ENCODE measurements at places on chromosomes 6 and 20.

DNA sequence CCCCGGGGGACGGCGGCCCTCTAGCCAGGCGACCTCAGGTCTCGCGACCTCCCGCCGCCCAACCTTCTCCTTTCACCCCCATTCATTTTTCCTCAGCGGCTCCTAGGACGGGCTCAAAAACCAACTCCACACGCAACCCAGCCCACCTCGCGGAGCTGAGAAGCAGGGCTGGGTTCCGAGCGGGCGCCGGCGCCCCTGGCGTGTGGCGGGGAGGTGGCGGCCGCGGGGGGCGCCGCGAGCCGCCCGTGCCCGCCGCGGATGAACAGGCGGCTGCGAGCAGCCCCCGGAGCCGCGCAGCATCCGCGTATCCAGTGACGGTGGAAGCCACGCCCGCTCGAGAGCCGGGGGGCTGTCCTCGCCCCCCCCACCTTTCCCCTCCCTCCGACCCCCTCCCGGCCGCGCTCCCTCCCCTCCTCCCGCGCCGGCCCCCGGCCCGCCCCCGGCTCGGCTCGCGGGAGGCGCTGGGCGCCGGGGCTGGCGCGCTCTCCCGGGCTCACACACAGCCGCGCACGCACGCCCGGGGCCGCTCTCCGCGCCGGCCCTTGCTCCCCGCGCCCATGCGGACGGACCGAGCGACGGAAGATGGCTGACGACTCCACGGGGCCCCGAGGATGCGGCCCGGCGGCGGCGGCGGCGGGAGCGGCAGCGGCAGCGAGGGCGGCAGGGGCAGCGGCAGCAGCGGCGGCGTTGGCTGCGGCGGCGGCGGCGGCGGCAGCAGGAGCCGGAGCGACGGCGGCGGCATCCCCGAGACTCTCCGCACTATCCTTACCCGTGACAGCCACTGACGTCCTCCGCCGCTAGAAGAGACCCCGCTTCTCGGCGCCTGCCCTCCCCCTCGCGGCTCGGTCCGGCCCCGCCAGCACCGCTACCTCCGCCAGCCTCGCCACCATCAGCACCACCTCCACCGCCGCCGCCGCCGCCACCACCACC lies at the start of gene SOBP:
Gene SOBP (plus strand): TSS at position 482 of the 930 bp plus-strand sequence. CDS start 500 bp downstream, outside the sequence.
- no peak for DNase-seq

GRCh38 chr6:170082067-170082466 lies 208.8 kb downstream of the DLL1 start:
- no peak for DNase-seq

DNA sequence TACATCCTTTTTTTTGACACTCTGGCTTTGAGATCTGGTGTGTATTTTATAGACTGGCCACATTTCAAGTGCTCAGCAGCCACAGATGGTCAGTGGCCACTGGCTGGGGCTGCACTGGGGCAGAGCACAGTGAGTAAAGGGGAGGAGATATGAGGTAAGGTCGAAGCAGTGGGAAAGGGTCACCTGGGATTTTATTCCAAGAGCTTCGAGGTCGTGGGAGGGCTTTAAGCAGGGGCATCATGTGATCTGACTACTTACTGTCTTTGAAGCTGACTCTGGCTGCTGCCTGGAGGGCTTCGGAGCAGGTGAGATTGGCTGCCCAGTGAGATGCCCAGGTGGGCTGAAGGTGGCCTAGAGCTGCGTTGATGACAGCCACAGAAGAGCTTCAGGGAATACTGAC lies 6.7 kb downstream of the C20orf203 start:
- DNase-seq = no peak

- DNase-seq = no peak
These were observed 35.2 kb upstream of the EPHA7 start for GRCh38 chr6:93454533-93454932.

- DNase-seq = no peak
These were observed 84.7 kb downstream of the POPDC3 start for GRCh38 chr6:105095139-105095538.

GRCh38 chr20:32167552-32167951 lies 40.0 kb downstream of the PLAGL2 start:
- DNase-seq = no peak

DNA sequence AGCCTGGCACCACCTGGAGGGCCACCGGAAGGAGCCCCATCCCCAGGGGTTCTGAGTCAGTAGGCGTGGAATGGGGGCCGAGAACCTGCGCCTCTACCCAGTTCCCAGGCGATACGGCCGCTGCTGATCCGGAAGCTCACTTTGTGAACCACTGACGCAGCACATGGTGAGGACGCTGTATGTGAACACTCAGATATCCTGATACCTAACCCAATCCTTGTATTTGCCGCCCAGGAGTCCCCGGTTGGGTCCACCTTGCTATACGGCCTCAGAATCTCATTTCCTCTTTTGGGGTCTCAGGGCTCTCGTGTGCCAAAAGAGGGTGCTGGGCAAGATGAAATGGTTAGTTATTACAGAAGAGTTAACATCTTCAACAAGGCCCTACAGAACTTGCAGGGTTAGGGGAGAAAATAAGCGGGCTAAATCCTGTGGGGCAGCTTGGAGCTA lies 604 bp upstream of the RAB5IF start:
- DNase-seq = no peak

DNA sequence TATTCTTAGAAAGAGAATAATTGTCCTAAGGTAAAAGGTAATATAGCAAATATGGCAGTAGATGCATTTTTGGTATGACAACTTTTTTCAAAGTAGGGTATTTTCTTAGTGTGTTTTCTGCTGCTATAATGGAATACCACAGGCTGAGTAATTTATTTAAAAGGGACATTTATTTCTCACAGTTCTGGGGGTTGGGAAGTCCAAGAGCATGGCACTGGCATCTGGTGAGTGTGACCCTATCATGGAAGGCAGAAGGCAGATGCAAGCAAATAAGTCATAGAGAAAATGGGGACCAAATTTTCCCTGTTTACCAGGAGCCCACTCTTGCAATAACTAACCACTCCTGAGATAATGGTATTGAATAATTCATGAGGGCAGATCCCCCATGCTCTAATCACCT lies 922.5 kb upstream of the MAN1A1 start:
- DNase-seq = no peak

DNA sequence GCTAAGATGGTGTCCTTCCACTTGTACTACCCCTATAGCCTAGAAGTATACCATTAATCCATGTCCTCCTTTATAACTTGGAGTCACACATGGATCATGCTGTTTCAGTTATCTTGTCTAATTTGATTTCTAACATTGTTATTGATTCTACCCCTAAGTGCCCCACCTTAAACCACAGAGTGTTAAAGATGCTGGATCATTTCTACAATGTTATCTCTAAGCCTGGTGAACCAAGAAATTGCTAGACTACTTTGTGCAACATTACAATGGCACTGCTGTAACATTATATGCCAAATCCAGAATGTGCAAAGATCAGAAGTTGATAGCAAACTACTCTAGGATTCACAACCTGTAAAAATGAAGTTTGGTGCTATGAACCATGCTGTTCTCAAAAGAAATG lies 1.7 kb downstream of the CGA start:
- no peak for DNase-seq

DNA sequence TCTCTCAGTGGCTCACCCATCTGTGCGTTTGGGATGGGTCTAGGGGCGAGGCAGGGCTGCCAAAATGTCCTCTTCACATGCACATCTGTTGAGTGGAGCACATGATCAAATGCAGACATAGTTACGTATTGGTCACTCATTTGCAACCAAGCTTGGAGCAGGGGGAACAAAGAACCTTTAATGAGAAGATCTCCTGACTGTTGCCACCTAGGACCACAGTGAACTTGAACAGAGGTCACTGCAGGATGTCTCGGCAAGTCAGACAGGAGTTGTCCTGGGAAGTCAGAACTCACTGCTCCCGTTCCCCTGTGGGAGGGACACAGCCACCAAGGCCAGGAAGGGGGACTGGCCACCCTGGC lies 73.4 kb downstream of the SSR1 start:
- no peak for DNase-seq

- no peak for DNase-seq
These were observed 109.9 kb downstream of the SLC24A3 start for GRCh38 chr20:19322061-19322985.

DNA sequence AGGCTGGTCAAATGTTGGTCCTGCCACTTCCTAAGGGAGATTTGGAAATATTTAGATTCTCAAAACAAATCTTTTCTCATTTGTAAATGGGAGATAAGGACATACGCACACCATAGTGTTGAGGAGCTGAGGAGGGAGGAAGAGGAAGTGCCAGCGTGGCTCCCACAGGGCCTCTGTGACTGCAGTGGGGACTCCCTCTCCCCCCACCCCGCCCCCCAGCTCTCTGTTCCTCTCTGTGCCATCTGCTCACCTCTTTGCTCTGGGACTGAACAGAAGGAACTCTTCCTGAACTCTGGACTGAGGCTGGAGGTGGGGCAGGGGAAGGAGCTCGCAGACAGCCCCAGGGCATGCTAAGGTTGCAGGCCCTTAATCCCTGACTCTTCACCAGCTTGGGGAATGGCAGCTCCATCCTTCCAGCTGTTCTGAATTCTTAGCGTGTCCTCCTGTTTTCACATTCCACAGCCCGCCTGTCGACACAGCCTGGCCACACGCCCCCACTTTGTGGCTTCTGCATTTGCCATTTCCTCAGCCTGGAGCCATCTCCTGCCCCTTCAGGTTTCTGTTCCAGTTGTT lies 11.4 kb downstream of the DDX27 start:
- no peak for DNase-seq

DNA sequence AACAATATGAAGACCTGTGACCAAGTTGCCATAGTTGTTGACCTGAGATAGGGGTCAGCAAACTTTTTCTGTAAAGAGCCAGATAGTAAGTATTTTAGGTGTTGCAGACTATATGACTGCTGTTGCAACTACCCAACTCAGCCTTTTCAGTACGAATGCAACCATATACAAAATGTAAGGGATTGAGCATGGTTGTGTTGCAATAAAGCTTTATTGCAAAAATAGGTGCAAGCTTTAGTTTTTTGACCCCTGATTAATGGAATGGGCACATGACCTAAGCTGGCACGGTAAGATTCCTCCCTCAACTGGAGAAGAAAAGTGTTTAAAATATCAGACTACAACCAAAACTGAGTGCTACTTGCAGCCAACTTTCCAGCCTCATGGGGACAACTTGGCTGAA lies 17.3 kb upstream of the EPM2A start:
- no peak for DNase-seq

- DNase-seq = no peak
These were observed 634.5 kb downstream of the QKI start for GRCh38 chr6:164048840-164049516.

DNA sequence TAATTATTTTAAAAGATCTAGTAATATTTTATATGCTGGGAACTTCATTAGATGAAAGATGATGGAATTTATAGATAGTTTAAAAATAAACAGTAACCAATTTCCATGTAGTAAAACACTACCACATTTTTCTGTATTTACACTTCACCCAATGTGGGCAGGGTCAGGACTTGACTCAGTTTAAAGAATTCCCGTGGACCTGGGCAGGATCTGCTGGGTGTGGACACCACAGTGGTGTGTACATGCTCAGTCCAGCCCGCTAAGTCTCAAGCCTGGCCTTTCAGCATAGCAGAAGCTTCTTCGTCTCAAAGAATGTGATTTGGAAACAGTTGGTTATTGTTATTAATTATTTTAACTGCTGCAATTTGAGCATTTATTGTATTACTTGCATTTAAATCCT lies 364.2 kb downstream of the SYNE1 start:
- DNase-seq = no peak

Data from HFF-Myc (cell line).